Hepatic stellate cell (primary cell): ENCODE measurements at places on chromosomes 13 and 19.

DNA sequence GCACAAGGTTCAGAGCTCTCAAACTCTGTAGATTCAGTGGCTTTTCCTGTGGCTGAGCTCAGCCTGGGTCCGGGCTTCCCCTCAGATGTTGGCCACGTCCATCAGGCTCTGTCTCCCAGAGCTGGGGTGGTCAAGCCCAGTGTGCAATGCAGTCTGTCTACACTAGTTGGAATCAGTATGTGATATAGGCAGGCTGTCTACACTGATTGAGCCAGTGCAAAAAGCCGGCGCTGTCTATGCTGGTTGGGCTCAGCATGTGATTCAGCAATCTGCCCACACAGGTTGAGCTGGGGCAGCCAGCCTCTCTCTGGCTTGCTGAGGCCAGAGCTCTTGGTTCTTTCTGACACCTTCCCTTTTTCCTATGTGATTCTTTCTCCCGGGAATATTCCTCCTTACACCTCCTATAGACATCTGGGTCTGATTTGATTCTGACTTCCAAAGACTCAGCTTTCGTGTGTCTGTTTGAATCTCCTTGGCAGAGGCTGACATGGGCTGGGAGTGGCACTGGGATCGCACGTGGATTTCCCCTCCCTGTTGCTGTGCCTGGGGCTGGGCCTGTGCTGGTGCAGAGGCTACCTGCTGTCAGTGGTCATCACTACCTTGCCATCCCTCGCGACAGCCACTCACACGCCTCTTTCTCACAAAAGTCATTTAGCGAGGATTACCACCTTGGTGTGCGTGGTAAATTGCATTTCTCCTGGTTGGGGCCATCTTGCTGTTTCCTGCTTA is 9.3 kb downstream of the CHST8 start:
- DNase-seq, result no peak

GRCh38 chr19:10283301-10284064 is 3.3 kb upstream of the ICAM4 start:
- DNase-seq, result no peak

DNA sequence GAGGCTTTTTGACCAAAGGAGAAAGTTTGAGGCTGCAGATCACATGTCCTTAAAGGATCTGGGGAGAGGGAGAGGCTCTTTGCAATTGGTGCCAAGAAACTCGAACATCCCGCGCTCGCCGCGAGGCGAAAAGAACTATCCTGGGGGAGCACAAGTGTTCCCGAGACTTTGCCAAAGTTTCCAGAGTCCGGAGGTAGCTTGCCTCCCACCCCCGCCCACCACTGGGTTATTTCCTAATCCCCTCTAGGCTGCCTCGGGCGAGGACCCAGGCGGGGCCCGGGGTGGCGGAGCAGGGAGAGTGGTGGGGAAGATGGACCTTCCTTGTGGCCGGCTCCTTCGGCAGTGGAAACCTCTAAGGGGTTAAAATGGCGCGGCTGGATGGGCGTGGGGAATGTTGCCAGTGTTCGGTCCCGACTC is 114.5 kb downstream of the KCNRG start:
- peak; percentile 41 for DNase-seq

DNA sequence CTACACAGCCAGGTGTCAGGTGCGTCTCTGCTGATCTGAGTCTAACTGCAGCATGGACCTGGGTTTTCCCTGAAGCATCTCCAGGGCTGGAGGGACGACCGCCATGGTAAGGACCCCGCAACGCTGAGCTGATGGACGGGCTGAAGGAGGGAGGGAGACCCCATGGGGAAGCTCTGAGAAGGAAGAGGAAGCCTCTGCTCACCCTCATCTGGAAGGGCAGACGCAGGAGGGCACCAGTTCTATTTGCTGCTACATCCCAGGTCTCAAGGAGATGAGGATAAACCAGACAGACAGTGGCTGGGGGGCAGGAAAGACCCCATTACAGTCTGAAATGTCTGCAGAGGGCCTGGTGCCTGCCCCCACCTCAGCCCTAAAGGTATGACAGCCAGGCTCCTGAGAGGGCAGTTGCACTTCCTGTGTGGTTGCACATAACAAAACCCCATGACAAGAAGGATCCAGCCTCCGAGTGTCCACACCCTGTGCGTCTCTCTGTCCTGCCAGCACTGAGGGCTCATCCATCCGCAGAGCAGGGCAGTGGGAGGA is at the start of gene LILRA2:
TSS of gene LILRA2 (plus strand) at position 461 of the 543 bp plus-strand sequence. CDS start 89 bp downstream, outside the sequence.
- no peak for DNase-seq

GRCh38 chr13:41962994-41963393 is 2.1 kb upstream of the VWA8 start:
- DNase-seq, result no peak

- no peak for DNase-seq
These were observed at the start of gene MAB21L1 for GRCh38 chr13:35475960-35476943. MAB21L1 (minus strand) TSS chr13:35476689; CDS start chr13:35476138, 551 bp downstream.
